Hepatocyte (in vitro differentiated cells): ENCODE measurements at places on chromosomes 5 and 9.

DNA sequence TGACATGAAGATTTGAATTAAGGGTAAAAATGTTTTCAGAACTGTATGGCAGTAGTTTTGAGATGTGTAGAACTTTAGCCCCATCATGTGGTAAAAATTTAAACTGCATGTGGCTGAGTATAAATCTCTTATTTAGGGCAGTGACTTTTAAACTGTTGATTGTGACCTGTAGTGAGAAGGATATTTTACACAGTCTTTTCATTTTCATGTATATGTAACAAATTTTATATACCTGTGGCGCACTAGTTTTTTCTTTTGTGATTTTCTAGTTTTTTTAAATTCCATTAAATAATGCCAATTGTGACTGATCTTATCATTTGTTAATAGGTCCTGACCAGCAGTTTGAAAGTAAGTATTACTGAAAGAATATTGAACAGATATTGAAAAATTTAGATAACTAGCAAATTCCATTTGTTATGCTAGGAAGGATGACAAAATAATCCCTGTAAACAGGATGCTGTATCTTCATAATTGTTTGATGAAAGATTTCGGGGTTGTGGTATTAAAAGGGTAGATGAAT lies 47.2 kb downstream of the GPBP1 start:
- DNase-seq: peak; percentile 69

- peak; percentile 85 for DNase-seq
These were observed 76.1 kb downstream of the NREP start for GRCh38 chr5:111680737-111681413.

DNA sequence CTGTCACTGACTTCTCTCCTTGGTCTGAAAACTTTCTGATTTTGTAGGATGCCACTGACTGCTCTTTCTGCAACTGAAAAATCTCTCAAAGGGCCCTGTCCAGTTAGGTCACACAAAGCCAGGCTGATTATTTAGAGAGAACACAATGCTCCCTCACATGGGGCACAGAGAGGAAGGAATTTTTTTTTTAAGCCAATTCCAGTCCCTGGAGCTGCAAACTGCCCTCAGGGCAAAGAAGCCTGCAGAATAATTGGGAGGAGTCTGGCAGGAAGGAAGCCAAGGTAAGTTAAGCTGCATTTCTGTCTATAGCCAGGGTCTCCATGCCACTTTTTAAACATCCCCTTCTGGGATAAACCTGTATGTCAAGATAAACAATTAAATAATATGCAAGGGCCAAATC lies 305.5 kb downstream of the ZSWIM6 start:
- DNase-seq: no peak

GRCh38 chr9:31323726-31324444 lies 1060.6 kb upstream of the ACO1 start:
- no peak for DNase-seq

- no peak for DNase-seq
These were observed 87.2 kb downstream of the HMCN2 start for GRCh38 chr9:130352586-130353285.

DNA sequence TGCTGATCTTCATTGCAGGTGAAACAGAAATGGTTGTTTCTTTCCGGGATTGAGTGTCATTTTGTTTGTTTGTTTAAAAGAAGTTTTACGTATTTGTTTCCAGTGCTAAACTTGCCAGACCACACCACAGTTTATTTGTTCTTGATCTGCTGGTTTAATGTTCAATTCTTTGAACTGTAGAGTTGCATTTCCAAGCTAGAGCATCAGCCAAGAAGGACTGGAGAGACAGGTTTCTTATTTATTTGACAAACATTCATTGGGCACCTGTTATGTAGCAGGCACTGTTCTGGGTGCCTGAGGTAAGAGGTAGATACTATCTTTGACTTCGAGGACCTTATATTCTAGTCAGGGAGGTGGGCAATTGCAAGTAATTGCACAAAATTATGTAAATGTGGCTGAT lies 45.0 kb downstream of the MCCC2 start:
- no peak for DNase-seq

DNA sequence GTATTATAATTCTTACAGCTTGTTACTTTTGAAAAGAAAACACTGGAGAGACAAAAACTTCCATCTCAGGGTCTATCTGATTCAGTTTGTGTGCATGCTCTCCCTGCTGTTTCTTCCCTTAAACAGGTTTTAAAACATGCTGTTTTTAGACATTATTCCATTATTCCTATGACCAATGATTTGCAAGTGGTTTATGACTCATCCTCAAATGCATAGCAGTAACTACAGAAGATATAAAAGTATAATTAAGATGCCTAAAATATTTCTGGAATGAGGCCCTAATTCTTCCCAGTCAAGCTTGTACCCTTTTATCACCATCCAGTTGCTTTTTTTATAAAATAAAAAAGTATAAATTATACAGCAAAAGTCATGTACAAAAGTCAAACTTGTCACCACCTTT lies 3.7 kb downstream of the DTWD2 start:
- no peak for DNase-seq

DNA sequence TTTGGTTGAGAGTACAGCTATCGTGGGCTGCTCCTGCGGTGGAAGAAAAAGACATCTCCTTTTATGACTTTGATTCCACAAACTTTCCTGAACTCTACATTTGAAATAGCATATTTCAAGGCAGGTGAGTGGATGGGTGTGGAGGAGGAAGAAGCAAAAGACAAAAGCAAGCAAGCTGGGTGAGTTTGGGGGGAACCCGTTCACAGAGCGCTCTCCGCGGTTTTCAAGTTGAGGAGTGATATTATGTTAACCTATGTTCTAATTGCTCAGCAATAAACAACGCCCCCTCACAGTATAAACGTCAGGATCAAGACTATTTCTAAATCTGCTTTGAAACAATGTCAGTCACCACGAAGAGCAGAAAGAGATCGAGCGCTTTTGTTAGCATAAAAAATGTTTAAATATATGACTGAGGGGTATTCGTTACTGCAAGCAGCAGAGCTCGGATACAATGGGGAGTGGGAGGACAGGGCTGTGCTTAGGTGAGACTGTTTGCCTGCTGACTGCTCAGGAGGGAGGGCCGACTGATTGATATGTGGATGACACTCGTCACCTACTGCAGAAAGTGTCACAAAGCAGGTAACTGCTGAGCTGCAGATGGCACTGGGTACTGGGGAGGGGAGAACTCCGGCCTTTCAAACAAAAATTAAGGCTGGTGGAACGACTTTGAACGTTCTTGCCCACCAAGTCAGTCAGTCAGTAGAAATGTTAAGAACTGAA lies 236.5 kb downstream of the DRD1 start:
- DNase-seq: no peak

- DNase-seq: no peak
These were observed 353.6 kb downstream of the BNC2 start for GRCh38 chr9:16516891-16517290.

DNA sequence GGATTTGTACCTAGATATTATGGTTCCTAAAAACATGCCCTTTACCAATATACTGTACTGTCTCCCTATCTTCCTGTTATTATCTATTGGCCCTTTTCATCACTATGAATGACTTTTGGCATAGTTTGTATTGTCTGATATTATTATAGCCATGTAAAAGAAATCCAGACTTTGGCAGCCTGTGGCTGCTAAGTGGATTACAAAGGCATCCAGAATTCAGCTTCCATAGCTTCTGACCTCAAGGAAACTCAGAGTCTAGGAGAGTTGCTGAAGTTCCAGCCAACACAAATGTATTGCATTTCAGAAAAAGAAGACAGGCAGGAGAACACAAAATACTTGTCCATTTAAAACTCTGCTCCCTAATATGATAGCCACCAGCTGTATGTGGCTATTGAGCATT lies 319.2 kb upstream of the MPDZ start:
- no peak for DNase-seq

DNA sequence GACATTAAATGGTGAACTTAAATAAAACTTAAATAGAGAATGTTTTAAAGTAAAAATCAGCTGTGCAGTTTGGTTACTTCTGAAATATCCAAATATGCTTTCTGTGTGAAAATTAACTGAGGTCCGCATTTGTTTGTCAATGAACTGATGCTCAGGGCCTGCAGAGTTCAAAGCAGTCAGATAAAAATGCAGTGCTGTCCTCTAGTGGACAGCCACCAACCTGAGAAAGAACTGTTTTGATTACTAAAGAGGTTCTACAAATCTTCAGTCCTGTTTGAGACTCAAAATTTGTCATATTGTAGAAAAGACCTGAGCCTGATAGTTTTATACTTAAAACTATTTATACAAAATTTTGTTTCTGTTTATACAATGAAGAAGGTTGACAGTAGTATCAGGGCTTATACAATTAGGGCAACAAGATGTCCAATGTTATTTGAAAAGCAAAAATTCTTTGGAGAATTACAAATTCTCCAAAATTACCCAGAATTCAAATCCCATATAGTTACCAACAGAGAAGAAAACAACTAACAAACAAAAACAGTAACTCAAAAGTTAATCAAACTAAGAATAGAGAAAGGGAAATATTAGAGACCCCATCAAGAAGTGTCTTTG lies 232.3 kb upstream of the TBCA start:
- DNase-seq: peak; percentile 54

DNA sequence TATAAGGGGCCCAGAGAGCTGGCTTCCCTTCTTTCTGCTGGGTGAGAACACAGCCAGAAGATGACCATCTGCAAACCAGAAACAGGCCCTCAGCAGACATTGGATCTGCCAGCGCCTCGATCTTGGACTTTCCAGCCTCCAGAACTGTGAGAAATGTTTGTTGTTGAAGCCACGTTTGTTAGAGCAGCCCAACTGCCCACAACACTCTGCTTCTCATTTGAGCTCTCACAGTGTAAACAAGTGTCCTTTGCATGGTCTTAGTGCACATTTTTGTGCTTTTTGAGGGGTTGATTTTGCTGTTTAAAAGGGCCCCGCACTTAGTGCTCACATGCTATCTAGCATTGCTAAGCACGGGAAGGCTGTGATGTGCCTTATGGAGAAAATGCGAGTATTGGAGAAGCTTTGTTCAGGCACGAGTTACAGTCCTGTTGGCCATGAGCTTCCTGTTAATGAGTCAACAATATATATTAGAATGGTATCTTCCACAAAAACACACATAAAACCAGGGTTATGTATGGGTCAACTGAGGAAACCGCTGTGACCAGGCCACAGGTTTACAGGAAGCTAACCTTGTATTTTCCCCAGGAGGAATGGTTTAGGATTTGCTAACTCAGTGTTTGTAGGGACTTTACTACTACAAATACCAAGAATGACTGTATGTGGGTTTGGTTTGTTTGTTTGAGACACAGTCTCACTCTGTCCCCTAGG lies 11.9 kb downstream of the CMBL start:
- DNase-seq: no peak

- DNase-seq: no peak
These were observed 7.9 kb upstream of the ADGRD2 start for GRCh38 chr9:124442379-124442778.

DNA sequence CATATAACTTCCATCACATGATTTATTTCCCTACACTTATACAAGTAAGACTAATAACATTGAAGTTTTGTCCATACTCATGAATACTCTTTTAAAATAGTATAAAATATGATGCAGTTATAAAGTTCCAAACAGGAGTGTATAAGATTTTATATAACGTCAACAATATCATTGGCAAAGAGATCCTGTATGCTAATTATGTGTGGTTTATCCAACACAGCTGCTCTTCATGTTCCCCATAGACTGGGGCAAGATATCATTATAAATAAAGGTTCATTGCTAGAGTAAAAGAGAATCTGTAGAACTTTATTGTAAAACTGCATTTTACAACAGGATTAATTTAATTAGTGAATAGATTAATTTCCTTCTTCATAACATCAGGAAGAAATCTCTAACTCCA lies 16.9 kb downstream of the CDH9 start:
- no peak for DNase-seq

DNA sequence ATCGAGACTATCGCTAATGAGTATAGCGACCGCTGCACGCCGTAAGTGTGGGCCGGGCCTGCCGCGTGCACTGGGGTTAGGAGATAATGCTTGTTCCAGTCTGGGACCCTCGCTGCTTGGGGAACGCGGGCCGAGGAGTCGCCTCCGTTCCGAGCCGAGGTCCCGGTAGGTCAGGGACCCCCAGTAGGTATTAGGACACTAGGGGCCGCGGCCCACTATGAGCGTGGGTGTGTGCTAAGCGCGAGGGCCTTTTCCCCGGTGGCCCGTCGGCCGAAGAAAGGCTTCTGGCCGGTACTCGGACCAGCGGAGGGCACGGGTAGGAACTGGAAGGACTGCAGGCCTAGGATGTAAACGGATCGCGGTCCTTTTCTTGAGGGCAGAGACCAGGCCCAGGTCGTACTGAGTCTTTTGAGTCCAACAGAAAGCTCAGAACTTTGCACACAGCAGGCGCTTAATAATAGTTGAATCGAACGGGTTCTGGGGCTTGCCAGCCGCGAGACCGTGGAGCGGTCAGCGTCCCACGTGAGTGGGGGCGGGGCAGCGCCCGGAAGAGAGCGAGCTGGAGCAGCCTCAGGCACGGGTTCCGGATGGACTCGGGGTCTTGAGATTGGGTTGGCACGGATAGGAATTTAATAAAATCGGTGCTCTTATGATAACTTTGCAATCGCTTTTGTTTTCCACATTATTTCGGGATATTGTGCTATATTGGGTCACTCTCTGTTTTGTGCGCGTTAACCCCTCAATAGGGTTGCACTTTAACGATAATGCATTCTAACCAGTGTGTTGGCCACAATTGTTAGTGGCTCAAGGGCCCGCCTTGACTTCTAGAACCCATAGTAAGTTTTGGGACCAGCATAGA lies 733 bp downstream of the HSPA4 start:
- peak; percentile 81 for DNase-seq

GRCh38 chr9:130662099-130662969 lies 2.1 kb upstream of the PRDM12 start:
- no peak for DNase-seq

DNA sequence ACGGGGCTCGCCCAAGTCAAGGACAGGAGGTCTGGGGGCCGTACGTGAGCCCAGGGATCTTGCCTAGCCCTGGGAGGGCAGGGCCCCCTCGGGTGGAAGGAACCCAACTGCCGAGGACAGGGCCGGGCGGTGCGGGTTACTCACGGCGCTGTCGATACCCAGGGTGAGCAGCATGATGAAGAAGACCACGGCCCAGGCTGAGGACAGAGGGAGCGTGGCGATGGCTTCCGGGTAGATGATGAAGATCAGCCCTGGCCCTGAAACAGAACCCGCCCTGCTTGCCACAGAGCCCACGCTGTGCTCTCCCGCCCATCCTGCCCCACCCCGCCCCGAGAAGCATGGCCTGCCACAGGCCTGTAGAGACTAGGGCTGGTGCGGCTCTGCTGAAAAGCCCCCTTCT lies 34.1 kb downstream of the SLC6A3 start:
- DNase-seq: no peak

GRCh38 chr9:12640866-12641636 lies 52.1 kb upstream of the TYRP1 start:
- DNase-seq: no peak

- DNase-seq: no peak
These were observed 46.7 kb upstream of the TBC1D9B start for GRCh38 chr5:179954434-179954833.
